ENCODE measurements at places on chromosomes 6 and 20.

DNA sequence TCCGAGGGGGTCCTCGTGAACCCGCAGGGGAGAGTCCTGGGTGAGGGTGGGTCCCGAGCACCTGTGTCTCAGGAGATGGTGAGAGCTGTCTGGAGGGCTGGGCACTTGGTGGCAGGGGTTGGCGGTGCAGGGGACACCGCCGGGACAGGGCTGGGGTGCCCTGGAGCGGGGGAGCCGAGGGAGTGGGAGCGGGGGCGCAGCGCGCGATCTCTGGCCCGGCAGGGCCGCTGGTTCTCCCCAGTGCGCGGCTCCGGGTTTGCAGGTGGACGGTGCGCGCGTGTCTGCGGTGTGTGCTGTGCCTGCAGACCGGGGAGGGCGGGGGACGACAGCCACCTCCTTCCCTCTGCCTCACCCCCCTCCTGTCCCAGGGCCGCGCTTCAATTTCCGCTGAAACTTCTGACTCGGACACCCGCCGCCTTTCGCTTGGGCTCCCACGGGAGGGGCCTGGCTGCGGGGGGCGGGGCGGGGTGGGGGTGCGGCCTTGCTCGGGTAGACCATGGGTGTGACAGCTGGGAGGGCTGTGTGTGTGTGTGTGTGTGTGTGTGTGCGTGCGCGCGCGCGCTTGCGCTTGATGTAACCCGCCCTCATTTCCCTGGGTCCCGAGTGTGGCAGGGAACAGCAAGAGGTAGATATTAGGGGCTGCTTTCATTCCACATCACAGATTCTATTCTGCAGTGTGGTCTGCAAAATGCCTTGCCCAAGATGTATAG, 1.2 kb downstream of the TRIB3 start:
- peak; percentile 83 for DNase-seq

- no peak for DNase-seq
These were observed 54.5 kb downstream of the RNGTT start for GRCh38 chr6:88908598-88909548.

DNA sequence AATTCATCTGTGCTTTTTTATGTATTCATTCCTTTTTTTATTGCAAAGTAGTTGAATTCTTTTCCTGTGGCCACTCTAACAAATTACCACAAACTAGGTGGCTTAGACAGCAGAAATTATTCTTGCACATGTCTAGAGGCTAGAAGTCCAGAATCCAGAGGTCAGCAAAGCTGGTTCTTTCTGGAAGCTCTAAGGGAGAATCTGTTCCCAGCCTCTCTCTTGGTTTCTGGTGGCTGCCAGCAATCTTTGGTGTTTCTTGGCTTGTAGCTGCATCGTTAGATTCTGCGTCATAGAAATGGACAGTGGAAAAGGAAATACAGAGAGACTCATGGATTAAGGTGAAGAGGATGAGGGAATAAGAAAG, 39.3 kb downstream of the GSTA2 start:
- no peak for DNase-seq

- no peak for DNase-seq
These were observed 189.3 kb downstream of the PREX1 start for GRCh38 chr20:48638546-48638945.

- no peak for DNase-seq
These were observed 6.7 kb upstream of the VNN2 start for GRCh38 chr6:132764370-132764769.

GRCh38 chr6:119527231-119527578, 177.6 kb upstream of the MAN1A1 start:
- no peak for DNase-seq

DNA sequence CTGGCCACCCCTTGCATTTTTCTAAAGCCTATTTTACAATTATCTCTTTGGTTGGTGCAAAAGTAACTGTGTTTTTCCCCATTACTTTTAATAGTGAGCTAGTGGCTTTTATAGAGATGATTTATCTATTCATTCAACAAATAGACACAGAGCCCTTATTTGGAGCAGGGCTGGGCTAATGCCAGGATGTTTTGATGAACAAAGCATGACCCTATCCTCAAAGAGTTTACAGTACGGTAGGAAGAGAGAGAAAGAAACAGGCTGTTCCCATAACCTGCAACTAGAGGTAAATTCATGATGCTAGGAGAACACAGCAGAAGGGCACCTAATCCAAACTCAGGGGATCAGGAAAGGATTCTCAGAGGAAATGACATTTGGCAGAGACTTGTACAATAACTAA, 37.3 kb upstream of the UST start:
- no peak for DNase-seq

GRCh38 chr6:132830334-132830751, 16.0 kb downstream of the RPS12 start:
- DNase-seq, result no peak

- no peak for DNase-seq
These were observed at the start of gene CCN5 for GRCh38 chr20:44714701-44715498. CCN5 (plus strand) TSS chr20:44715369; CDS start chr20:44715391, 22 bp downstream.

DNA sequence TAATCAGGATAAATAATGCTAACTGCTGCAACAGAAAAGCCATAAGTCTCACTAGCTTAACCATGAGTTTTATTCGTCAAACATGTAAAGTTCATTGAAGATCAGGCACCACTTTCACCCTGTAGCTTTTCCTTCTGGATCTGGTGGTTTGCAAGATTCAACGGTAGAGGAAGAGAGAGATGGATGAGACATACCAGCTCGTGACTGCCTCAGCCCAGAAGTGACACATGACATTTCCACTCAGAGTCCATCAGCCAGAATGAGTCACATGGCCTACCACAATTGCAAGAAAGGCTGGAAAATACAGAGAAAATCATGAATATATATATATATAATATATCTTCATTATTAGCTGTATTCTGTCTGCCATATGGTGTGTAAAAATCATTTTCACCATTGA, 29.0 kb downstream of the SPTLC3 start:
- DNase-seq, result no peak

DNA sequence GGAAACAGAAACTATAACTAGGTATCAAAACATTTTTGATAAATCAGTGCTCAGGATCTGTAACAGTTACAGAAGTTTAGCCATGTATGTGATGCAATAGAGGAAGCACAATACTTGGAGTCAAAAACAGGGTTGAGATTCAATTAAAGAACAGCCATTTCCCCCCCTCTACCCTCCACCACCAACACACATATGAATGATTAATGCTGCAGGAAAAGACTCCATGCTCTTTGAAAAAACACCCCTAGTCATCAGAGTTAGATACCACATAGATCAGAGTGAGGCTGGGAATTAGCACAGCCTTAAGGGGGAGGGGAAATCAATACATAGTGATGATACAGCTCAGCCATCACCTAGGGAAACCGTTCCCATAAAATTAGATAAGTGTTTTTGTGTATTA, 108.9 kb upstream of the EMILIN3 start:
- no peak for DNase-seq

DNA sequence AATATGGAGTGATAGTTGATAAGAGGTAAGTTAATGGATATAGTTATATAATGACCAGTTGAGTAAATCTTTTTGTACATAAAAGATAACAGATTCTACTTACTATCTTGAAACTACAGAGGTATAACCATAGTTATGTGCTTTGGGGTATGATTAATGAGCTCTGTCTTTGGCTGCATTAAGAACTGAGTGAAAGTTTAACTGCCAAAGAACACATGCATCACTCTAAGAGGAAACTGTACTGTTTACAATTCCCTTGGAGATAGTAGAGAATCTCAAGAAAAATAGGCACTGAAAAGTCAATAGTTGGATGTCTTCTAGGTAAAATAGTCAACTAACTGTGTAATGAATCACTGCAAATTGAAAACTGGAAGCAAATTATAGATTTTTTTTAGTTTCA, 1129.5 kb downstream of the EPHA7 start:
- no peak for DNase-seq

GRCh38 chr6:112044196-112044595, 9.7 kb upstream of the CCN6 start:
- DNase-seq, result no peak

- no peak for DNase-seq
These were observed 129.1 kb downstream of the PACRG start for GRCh38 chr6:162856885-162857284.

DNA sequence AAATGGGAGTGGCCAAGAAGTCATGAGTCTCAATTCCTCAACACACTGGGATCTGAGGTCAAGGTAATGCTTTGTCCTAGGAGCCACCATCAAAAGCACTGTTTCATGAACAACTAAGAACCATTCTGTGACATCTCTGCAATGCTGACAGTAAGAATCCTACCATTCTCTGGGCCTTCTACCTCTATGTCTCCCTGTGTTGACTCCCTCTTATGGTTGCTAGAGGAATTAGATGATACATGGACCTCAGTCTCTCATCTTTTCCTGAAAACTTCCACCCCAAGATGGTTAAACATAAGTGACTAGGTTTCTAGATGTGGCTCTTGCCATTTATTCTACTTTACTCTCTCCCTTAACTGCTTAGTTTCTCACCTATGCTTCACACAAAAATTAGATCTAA, 9.1 kb downstream of the MTRF1L start:
- no peak for DNase-seq

DNA sequence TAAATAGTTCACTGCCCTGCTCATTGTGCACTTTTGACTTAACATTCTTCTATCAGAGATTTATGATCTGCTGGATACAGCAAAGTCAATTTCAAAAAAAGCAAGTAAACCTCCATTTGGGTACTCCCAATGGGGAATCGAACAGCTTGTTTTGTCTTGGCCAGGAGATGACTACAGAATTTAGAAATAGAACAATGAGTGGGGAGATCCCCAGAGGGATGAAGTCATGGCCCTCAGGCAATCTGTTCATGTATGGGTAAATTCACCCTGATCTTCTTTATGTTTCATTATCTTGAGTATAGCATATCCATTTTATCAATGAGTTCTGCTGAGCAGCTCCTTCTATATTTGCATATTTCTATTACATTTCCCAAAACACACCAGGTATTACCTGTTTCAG, 1681.9 kb downstream of the HACE1 start:
- no peak for DNase-seq

- no peak for DNase-seq
These were observed 64.0 kb upstream of the ELOVL5 start for GRCh38 chr6:53412751-53413150.

DNA sequence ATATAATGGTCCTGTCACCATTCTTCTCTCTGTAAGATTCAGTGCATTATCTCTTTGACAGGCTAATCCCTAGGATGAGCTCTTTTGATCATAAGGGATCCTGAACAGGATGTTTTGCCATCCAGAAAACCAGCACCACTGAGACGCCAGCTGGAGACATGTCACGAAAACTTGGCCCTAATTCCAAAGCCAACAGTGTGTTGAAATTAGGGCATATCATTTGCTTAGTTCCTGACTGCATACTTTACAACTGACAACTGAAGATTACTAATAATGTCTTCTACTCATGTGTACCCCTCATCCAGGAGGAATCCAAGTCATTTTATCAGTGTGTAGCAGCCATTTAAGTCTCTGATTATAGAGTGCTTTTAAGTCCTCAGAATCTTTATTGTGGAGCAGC, 243.6 kb downstream of the KCNQ5 start:
- no peak for DNase-seq

GRCh38 chr20:44959638-44960102, 527 bp downstream of the TOMM34 start:
- DNase-seq, result no peak

- DNase-seq, result no peak
These were observed 24.6 kb downstream of the MLIP start for GRCh38 chr6:54135665-54136369.

DNA sequence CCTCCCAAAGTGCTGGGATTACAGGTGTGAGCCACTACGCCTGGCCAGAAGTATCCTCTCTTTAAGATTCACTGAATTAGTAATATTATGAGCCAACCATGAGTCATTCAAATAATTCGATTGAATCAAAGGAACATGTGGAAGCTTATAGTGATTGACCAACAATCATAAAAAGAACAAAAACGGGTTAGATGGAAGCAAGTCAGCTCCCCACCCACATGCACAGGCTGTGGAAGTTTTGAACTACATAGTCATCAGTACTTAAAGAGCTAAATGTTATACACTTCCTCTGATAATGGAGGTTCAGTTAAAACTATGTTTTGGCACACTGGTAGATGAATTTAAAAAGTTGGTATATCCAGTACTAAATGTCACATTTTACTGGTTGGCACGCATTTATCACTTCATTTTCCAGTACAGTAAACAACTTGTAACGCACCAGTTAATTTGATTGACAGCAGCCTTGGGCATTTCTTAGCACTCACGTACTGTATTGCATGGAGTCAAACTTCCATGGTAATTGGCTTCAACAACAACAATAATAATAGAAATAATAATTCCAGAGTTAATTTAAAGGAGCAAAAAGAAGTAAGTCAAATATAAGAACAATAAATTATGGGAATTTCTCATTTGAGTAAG, 1107.3 kb upstream of the MAP3K7 start:
- DNase-seq, result no peak

DNA sequence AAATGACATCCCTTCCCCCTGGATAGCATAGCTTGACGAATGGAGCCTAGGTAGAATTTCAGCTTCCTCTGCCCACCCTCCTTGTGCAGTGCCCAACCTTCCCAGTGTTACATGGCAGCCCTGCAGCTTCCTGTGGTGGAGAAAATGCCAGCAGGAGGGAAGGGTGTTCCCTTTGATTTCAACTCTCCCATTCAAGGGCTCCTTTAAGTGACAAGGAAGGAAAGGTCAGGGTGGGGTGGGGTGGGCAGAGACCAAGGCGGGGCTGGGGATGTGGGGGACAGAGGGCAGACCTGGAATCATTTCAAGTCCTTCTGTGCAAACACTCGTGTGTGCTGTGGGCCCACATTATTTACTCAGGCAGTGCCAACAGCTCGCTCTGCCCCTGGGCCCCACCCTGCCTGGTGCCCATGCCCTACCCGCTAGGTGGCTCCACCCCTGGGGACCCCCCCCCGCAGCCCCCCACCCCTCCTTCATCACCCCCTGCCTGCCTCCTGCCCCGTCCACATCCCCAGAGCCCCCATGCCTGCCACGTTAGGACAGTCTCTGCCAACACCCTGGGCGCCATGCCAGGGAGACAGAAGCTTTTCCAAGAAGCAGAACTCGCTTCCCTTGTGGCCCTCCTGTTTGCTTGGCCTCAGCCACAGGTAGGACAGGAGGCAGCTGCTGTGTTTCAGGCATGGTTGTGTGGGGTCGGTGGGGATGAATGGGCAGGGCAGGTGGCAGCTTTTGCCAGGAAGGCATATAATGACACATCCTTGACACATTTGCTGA, 9.4 kb downstream of the SPDEF start:
- DNase-seq, result no peak

DNA sequence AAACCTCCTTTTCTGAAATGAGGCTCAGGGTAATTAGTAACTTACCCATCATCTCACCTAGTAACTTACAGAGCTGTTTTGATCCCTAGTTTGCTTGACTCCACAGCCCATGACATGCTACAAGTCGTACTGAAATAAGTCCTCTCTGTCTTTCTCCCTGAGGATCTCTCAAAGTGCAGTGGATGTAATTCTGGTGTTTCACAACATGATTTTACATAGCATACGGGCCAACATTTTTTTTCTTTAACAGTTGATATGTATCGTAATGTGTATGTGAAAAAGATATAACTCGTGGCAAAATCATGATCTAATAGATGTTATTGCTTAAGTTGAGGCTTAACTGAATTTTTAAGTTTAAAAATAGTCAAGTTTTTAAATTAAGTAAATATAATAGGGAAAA, 45.0 kb downstream of the TSHZ2 start:
- no peak for DNase-seq

GRCh38 chr20:21103582-21104465, 2.3 kb downstream of the LINC00237 start:
- DNase-seq, result no peak

- DNase-seq, result no peak
These were observed 20.6 kb downstream of the CDC5L start for GRCh38 chr6:44407951-44408670.

GRCh38 chr20:7389216-7389615, 551.0 kb downstream of the HAO1 start:
- no peak for DNase-seq

All from GM12892 (cell line).